ENCODE measurements at places on chromosomes 5 and 9.

DNA sequence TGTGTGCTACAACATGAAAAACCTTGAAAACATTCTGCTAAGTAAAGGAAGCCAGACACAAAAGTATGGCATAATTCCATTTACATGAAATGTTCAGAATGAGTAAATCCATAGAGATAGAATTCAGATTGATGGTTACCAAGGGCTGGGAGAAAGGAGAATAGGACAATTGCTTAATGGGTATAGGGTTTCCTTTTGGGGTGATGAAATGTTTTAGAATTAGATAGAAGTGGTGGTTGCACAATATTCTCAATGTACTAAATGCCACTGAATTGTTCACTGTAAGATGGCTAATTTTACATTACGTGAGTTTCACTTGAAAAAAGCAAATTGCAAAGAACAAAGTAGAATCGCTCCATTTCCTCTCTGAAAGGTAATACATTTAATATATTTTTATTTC is 43.0 kb upstream of the GAS1 start:
- no peak for DNase-seq

DNA sequence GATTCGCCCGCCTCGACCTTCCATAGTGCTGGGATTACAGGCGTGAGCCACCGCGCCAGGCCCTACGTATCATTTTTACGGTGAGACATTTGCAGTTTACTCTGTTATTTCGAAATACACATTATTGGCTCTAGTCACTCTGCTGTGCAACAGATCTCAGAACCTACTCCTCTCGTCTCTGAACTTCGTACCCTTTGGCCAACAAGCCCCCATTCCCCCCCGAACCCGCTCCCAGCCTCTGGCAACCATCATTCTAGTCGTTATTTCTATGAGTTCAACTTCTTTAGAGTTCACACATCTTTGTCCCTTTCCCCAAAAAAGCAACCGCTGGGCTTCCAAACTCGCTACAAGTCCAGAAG is 735 bp downstream of the PTGR1 start:
- peak; percentile 76 for DNase-seq

DNA sequence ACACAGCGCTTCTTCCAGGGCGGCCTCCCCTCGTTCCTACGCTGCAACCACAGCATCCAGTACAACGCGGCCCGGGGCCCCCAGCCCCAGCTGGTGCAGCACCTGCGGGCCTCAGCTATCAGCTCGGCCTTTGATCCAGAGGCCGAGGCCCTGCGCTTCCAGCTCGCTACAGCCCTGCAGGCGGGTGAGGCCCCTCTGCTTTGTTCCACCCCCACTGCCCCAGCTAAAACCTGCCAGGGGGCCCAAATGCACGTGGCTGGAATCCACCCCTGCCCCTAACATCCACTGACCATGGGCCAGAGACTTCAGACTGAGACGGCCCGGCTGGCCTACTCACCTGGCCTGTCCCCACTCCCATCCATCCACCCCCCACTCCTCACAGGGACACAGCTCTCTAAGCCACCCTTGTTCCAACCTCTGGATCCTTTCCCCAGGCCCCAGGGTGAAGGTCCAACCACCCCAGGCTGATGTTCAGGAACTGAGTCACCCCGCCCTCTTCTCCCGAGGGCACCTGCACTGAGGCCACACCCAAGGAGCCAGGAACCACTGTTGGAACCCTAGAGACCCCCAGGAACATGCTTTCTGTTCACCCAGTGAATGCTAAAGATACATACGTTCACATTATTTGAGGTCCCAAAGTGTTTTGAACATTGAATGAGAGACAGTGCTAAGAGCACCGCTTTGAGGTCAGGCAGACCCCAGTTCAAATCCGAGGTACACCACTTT is 18.9 kb upstream of the ASS1 start:
- no peak for DNase-seq

GRCh38 chr5:87499478-87500410 is 87.0 kb upstream of the CCNH start:
- DNase-seq, result no peak

- DNase-seq, result no peak
Measured at GRCh38 chr5:148511810-148512347, 128.1 kb downstream of the FBXO38 start.

- DNase-seq, result no peak
Measured at GRCh38 chr5:174559566-174560090, 164.8 kb upstream of the MSX2 start.
